ENCODE measurements at places on chromosomes 2 and 18.

DNA sequence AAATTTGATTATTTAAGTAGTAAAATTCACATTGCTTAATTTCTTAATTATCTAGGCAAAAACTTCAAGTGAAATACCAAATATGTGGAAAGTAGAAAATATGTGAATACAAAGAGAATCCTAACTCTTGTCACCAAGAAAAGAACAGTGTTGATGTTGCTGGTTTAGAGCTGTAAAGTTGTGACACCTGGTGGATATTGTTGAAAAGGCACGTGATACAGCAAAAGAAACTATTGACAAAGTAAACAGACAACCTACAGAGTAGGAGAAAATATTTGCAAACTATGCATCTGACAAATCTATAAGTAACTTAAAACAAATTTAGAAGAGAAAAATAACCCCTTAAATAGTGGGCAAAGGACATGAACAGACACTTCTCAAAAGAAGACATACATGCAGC, 25.6 kb upstream of the ZC3H15 start:
- no peak for DNase-seq

GRCh38 chr2:118986738-118987137, 44.7 kb downstream of the MARCO start:
- no peak for DNase-seq

- no peak for DNase-seq
Measured at GRCh38 chr2:44560352-44560751, 198.6 kb downstream of the CAMKMT start.

DNA sequence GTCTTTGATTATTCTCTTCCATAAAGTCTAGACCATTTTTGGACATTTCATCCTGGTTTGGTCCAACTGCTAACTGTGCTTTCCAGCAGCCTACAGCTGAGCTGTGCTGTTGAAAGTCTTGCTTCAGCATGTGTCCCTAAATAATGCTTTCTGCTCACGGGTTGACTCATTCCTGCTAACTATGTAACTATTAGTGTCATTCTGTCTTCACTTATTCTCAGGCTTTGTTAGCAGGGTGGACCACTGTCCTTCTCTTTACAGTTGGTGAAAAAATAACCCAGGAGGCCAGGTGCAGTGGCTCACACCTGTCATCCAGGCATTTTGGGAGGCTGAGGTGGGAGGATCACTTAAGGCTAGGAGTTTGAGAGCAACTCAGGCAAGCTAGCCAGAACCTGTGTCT, 8.9 kb downstream of the ADAM23 start:
- no peak for DNase-seq

GRCh38 chr2:96631804-96632435, 6.2 kb downstream of the KANSL3 start:
- DNase-seq, result no peak

GRCh38 chr2:237315170-237315828, 98.7 kb downstream of the COL6A3 start:
- DNase-seq, result peak; percentile 94

GRCh38 chr2:164306872-164307271, 314.4 kb downstream of the GRB14 start:
- no peak for DNase-seq

GRCh38 chr18:26520974-26521373, 27.4 kb downstream of the KCTD1 start:
- no peak for DNase-seq

GRCh38 chr2:5562865-5563264, 129.3 kb upstream of the SOX11 start:
- no peak for DNase-seq

DNA sequence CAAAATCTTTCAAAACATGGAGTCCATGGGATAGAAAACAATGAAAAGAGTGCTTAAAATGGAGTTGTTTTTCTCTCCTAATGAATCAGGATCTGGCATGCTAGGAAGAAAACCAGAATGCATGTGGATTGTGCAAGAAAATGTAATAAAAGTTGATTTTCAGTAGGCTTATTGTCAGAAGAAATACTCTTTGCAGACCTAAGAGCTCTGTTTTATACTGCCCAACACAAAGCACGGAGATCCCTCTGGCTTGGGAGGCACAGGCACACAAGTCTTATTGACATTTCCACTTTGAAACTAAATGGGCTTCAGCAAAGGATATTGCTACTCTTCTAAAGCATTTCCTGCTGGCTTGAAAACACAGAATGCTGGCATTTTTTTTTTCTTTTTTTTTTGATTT, 15.5 kb upstream of the DAPL1 start:
- no peak for DNase-seq

- DNase-seq, result no peak
Measured at GRCh38 chr2:81894451-81894990, 1590.0 kb upstream of the LRRTM1 start.

DNA sequence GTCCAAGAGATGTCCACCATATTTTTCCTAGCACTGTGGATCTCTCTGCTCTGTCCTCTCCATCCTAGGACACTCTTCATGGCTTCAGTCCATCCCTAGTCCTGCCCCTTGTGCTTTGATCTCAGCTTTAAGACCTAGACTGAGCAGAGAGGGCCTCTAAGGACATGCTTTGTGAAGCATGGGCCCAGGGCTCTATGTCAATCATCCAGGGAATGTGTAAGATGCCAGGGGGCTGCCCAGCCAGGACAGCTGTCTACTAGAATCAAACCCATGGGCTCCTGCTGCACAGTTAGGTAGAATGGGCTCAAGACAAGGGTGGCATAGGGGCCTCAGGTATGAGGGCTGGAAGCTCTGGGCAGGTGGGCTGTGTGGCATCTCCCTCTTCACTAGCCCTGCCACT, 24.9 kb downstream of the TET3 start:
- no peak for DNase-seq

DNA sequence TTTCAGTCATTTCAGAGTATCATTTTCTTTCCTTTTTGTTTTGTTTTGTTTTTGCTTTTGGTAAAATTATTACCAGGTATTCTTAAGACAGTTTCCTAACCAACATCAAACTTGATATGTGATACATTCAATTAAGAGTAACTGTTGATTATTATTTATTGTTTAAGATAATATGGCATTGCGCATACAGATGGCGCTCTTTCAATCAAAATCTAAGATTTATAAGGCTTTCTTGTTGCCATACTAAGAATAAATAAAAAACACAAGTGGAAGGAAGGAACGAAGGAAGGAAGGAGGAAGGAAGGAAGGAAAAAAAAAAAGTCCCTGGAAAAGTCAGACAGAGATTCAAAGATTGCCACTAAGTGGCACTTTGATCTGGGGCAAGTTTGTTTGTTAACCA, 1308.7 kb upstream of the FAM98A start:
- no peak for DNase-seq

GRCh38 chr2:126849486-126849885, 49.2 kb upstream of the TEX51 start:
- DNase-seq, result peak; percentile 40

- no peak for DNase-seq
Measured at GRCh38 chr2:1642066-1642861, 102.1 kb downstream of the PXDN start.

GRCh38 chr2:232203936-232204335, 174.6 kb upstream of the ALPP start:
- no peak for DNase-seq

GRCh38 chr18:60910534-60910933, 422.7 kb upstream of the CDH20 start:
- no peak for DNase-seq

DNA sequence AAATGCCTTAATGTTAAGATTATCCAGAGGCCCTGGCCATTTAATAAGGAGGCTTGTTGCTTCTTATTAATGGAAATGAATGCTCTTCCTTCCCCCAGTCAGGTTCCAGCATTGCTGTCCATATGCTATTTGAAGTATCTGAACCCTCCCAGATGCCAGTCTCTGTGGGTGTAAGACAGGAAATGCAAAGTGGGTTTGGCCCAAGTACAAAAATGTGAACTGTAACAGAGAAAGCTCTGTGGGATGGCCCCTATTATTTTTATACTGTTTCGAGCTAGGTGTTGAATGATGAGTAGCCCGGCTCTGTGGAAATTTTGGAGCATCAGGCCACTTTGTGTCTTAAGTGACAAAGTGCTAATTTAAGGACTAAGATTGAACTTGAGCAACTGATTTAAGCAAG, 141.0 kb downstream of the UXS1 start:
- DNase-seq, result no peak

DNA sequence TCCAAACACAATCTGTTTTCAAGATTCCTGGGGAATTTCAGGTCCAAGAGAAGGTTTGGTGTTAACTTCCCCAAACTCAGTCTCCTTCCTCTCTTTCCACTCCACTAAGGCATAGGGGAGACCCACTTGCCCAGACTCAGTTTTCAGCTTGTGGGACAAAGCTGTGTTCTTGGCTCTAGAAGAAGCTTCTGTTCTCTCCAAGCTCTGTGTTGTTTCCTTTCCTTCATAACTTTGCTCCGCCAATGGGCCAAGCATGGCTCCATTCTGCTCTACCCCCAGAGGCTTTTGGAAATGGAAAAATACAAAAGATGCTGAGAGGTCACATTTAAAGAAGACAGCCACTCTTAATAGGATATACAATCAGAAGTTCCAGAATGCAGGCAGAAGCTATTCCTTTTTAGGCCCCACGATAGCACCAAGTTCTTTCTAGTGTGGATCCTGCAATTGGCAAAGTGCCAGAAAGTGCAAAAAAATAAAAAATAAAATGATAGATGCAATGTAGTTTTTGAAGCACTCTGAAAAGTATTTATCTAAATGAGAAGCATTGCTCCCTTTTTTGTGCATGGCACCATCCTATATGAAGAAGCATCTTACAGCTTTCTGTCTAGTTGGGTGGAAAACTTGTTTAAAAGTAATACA, 510.1 kb downstream of the TXNL1 start:
- no peak for DNase-seq

GRCh38 chr2:101450965-101451364, 23.9 kb downstream of the RFX8 start:
- DNase-seq, result no peak

DNA sequence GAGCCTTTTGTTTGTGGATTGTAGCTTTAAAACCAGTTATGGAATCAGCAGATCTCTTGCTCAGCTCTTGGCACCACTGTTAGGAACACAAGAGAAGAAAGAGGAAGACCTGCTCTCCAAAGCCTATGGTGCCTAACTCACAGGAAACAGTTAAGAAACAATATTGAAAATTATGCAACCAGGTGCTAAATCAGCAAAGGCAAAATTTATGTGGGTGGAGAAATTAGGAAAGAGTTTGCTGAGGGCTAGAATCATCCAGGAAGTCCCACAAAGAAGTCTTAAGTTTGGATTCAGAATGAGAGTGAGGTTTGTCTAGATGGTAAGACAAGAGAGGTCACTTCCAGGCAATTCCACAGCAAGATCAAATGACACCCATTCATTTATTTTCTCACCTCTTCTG, 49.4 kb downstream of the AOX1 start:
- no peak for DNase-seq

GRCh38 chr18:62781262-62781661, 65.9 kb downstream of the PHLPP1 start:
- DNase-seq, result no peak
